Activated CD8-positive, alpha-beta T cell treated with anti-CD3 and anti-CD28 coated beads, Interleukin-2, amount 10 ng/mL, durations not matched to agents 7 days and 5 days (primary cell): ENCODE measurements at places on chromosomes 3 and 15.

DNA sequence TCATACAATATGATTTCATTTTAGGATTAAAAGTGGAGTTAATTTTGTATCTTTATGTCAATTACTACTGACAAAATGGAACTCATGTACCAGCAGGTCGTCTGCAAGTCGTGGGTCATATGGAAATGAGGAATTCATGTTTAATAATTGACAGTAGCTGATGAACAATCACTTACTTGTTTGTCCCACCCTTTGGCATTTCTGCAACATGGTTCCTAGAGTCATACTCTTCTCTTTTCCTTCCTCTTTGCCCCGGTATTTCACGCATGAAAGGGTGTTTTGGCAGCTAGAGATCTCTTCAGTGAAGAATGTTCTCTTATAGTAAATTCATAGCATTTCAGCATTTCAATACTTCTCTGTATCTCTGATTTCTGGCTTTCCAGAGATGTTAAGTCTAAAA lies 133.3 kb upstream of the SLC24A5 start:
- no peak for DNase-seq

DNA sequence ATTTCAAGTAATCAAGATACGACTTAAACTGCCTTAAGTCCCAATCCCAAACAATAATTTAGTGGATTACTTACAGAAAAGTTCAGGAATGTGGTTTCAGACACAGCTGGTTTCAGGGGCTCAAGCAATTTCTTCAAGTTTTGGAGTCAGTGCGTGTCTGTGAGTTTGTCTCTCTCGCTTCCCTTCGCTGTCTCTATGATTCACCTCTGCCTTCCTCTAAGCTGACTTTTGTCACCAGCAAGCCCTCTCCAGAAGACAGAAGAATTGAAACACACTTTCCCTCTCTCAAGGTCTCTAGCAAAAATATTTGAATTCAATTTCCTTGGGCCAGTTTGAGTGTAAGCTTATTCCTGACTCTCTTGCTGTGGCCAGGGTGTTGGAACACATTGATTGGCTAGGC lies 392.4 kb downstream of the EDEM1 start:
- DNase-seq, result no peak

- DNase-seq, result no peak
These were observed 238.8 kb downstream of the RPLP1 start for GRCh38 chr15:69691307-69692015.

DNA sequence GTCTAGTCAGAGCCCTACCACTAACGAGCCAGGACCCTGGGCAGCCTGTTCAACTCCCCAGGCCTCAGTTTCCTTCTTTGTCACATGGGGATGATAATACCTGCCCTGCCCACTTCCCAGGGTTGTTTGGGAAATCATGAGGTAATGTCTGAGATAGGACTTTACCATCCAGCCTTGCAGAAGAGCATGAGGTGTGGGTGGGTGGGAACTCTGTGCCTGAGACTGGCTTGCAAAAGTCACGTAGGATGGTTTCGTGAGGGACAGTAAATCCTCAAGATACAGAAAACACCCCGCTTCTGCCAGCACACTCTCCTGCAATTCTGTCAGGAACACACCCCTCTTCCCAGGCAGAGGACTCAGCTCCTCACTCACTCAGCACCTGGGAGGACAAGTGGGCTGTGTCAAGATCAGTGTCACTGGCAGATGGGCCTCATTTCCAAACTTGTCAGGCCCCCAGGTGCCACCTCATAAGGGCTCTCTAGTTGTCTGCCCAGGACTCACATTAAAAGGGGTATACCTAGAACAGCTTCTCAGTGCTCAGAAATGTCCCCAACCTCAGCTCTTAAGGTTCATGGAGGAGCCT lies 58.4 kb downstream of the DAPK2 start:
- no peak for DNase-seq

DNA sequence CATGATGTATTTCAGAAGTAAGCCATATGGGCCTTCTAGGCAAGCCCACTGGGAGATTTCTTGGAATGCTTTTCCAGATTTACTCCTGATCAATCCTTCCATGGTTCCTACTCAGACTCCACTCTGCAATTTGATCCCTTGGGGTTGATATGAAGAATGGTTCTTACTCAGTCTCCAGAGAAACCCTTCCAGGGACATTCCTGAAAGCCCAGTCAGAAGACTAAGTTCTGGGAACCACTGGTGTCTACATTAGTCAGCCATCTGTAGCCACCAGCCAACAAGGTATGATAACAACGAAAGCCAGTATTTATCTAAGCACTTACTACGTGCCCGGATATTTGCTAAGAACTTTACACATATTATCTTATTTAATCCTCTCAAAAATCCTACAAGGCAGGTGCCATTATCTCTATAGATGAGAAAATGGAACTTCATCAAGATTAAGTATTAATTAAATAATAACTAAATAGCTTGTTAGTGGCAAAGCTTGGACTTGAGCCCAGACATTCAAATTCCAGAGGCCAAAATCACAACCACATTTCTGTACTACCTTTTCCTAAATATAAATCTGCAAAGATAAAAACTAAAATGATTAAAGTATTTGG lies 32.7 kb downstream of the ZNF385D start:
- no peak for DNase-seq

GRCh38 chr15:77069521-77070121 lies 1.3 kb downstream of the TSPAN3 start:
- DNase-seq, result no peak

- peak; percentile 28 for DNase-seq
These were observed 87.5 kb downstream of the ATP2B2 start for GRCh38 chr3:10417847-10418246.

GRCh38 chr3:69105320-69105719 lies 17.1 kb downstream of the LMOD3 start:
- DNase-seq, result no peak

- DNase-seq, result no peak
These were observed 1.7 kb downstream of the RASSF1 start for GRCh38 chr3:50338965-50339364.

- no peak for DNase-seq
These were observed 476.0 kb downstream of the MFSD1 start for GRCh38 chr3:159277814-159278213.

GRCh38 chr3:197516517-197516889 lies 39.3 kb downstream of the BDH1 start:
- DNase-seq, result no peak

DNA sequence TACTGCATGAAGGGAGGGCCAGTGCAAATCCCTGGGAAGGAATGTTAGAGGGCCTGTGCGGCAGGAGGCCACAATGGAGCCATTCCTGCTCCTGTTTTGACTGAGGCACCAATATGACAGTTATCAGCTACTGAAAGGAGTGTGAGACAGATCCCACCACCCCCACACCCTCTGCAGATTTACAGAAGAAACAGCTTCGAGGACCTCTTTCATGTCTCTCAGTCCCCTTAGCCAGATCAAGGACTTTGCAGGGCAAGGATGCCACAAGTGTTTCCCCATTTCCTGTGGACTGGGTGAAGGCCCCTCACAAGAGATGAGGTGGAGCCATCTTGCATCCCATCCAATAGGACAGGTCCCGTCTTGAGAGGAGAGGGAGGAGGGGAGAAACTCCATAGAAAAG lies 48.5 kb upstream of the RASGRP1 start:
- no peak for DNase-seq

GRCh38 chr3:22117751-22118346 lies 366.8 kb upstream of the ZNF385D start:
- DNase-seq, result no peak

DNA sequence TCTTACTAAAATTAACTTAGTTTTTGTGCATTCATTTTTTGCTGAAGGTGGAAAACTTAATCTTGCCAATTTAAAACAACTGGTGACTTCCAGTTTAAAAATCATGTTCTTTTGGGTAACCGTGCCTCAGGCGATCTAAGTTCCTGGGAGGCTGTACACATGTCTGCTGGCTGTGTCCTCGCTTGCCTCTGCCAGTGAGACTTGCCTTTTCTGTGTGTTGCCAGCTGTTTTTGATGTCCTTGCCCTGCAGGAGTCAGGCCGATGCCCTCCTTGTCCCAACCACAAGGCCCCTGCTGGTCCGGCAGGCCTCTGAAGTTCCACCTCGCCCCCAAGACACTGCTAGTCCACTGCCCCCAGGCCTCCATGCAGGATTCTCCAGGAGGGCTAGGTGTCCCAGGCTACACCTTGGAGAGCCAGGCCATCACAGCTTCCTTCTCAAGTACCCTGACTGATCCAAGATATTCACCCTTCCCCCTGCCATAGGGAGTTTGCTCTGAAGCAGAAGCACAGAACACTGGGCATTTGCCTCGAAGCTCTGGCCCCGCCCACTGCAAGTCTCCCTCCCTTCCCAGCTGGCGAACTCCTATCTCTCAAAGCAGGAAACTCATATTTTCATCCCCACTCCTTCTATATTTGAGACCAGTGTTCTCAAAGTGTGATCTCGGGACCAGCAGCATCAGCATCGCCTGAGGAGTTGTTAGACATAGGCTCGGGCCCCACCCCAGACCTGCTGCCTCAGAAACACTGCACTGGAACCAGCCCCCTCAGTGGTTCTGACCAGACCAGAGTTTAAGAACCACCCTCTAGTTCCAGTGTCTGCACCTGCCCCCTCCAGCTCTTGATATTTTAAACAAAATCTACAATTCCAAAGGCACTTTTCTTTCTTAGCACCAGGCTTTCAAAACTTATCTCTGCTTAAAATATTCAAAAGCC lies 185.8 kb upstream of the UBE2E1 start:
- DNase-seq, result no peak

GRCh38 chr3:73060302-73060723 lies 1.1 kb upstream of the EBLN2 start:
- DNase-seq, result no peak

DNA sequence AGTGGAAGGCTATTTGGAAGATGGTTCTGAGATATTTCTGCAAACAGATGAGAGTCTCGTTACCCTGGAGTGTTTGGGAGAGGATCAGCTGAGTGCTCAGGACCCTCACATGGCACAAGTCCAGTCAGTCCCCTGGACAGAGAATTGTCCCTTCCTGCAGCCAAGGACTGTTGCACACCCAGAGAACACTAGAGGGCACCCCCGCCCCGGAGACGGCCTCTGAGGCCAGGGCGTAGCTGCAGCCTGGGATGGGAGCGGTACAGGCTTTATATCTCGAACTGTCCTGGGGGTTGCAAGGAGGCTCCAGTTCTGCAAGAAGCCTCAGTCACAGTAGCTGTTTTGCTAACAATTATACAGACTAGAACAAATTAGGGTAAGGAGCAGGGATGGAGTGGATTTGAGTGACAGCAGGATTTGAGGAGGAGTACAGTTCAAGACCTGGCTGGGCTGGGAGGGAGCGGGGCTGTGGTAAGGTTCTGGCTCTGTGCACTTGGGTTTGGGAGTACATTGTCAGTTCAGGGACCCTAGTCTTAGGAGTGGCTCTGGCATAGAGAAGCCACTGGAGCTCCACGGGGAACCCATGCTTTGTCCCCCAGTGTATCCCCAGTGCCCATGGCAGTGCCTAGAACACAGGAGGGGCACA lies 67.6 kb upstream of the HACD2 start:
- peak; percentile 48 for DNase-seq

- DNase-seq, result no peak
These were observed 108.0 kb downstream of the IL1RAP start for GRCh38 chr3:190621927-190622326.
